ENCODE measurements at places on chromosomes 12 and 14.

GRCh38 chr12:49761677-49762467 lies 20.5 kb downstream of the TMBIM6 start:
- DNase-seq, result no peak

DNA sequence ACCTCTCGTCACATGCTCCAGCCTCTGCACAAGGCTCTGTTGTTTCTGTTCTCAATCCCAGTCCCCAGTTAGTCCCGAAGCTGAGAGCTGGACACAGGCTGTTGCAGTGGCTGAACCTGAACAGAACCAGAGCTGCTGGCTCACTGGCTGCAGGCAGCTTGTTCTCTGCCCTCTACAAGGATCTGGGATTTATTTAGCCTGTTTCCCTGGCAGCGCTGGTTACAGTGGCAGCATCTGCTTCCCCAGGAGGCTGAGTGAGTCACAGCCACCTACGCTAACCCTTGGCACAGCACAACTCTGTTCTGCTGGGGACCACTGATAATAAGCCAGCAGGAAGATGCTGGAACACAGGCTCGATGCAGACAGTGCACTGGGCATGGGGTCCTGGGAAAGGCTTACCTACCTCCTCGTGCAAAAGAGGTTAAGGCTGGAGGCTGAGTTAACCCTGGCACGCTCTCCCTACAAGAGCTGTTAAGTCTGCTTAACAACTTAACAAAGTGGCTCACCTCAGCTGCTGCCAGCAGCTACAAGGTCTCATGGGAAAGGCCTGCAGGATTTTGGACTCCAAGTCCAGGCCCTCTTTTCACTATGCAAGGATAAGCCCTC lies 299.6 kb downstream of the PCNX1 start:
- DNase-seq, result peak; percentile 86

DNA sequence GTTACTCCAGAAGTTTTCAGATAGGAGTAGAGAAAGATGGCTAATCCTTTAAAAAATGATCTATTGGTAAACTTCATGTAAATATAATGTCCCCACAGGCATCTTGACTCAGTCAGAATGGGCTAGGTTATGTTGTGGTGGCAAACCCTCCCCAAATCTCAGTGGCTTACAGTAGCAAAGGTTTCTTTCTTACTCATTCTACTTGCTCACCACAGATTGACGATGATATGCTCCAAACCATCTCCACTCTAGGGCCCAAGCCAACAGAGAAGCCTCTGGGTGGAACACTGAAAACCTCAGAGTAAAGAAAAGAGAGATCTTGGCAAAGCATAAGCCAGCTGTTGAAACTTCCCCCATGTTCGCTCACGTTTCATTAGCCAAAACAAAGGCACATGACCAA lies 146.4 kb downstream of the EMP1 start:
- DNase-seq, result no peak

- peak; percentile 81 for DNase-seq
Observed at GRCh38 chr14:29548948-29549370, 378.7 kb downstream of the PRKD1 start.

DNA sequence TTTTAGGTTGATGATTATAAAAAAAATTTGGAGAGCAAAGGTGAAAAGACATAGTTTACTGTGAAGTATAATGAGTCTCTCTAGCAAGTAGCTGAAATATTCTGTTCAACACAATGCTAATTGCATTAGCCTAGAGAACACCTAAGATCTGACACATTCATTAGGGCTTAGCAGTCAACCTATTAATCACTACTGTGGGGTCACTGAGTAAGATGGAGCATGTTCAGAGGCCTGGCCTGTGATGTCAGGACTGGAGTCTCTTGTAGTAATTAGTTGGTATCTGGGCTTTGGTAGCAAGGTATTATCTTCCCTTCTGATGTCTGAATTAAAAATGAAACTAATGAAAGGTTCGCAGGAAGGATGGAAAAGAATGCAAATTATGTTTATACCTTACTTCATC lies 112.7 kb downstream of the SLC16A7 start:
- DNase-seq, result no peak

DNA sequence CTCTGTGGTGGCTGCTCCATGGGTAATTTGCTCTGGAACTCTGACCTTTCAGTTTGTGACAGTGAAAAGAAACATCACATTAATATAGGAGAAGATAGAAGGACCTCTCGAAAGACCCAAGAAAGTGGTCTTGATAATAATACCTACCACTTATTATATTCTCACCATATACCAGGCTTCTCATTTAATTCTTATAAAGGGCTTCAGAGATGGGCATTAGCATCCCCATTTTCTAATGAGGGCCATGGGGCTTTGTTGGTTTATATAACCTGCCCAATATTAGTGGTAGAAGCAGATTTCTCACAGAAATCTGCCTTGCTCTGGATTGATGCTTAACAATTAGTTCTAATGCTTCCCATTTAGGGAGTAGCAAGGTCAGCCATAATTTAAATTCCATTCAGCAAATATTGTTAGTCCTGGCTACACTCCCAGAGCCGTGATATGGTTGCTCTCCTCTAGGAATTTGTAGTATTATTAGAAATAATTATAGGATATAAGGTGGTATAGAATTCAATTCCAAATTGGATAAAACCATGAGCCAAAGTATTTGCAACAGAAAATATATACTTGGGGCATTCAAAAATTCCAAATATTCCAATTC lies 7.4 kb upstream of the AMIGO2 start:
- no peak for DNase-seq

DNA sequence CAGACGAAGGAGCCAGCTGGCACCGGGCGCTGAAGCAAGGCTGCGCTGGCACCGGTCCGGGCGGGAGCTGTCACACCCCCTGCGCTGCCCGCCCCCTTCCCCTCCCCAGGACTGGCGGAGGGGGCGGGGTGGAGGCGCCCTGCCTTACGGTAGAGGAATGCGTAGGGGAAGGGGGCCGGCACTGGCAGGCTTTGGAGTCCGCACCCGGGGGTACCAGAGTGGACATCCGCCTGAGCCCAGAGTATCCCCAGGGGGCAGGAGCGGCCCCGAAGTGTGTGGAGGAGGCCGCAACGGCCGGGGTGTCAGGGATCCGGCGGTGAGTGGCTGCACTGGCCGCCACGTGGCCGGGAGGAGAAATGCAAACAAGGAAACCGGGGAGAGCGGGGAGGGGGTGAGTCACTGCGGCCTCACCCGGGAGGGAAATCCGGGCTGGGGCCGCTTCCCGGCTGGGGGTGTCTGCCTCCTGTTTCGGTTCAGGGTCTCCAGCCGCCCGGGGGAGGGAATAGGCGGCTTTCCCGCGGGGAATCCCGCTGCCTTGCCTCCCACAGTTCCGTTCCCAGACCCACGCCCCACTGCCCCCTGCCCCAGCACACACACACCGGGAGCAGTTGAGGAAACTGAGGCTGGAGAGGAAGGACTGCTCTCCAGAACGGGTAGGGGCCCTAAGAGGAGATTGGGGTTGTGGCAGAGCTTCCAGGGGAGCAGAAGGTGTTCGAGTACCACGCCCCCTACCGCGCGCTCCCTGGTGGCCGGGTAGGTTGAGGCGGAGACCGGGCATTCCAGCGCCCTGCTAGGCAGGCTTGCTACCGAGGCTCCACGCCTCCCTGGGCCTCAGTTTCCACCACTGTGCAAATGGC lies at the start of gene RAPGEF3:
Gene RAPGEF3, minus strand, starts transcription at position 47 of the 857 bp plus-strand sequence. CDS start 324 bp downstream, outside the sequence.
- peak; percentile 98 for DNase-seq

DNA sequence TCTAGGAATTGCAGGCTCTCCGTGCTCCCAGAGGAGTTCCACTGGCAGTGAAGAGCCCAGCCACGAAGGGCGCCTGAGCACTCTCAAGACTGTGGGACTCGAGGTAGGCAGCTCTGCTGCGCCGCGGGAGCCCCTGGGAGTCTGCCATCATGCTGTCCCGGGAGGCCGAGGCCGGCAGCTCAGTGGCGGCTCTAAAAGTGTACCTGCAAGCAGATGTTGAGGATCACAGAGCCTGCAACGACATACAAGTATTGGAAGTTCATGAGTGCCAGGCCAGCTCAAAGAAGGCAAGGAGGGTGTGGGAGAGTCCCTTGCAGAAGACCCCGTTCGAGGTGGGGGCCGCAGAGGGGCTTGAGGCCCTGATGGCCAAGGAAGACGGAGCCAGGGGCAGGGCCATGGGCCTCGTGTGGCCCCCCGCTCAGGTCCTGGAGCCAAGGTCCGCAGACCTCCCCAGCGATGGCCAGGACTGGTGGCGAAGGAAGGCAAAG lies 62.7 kb downstream of the MUCL1 start:
- no peak for DNase-seq

GRCh38 chr12:23721268-23721667 lies 228.2 kb downstream of the SOX5 start:
- no peak for DNase-seq

GRCh38 chr14:99775351-99775750 lies 17.9 kb upstream of the EML1 start:
- DNase-seq, result no peak

GRCh38 chr14:32075672-32076277 lies 1.3 kb upstream of the ARHGAP5 start:
- peak; percentile 74 for DNase-seq

DNA sequence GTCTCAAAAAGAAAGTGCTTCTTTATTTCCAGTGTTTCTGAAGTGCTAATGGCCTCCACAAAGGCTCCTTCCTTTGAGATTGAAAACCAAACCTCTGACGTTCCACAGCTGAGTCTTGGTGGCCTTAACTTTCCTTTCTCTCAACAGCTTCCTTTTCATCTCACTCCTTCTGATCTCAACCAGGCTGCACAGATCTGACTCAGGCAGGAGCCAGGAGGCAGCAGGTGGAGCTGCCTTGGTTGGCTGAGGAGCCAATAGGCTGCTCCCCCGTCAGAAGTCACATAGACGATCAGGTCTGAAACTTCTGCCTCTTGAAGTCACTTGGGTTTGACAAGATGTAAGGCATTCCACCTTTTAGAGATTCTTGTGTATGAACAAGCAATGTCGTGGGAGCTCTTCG lies 9.1 kb upstream of the KCNA5 start:
- DNase-seq, result no peak

DNA sequence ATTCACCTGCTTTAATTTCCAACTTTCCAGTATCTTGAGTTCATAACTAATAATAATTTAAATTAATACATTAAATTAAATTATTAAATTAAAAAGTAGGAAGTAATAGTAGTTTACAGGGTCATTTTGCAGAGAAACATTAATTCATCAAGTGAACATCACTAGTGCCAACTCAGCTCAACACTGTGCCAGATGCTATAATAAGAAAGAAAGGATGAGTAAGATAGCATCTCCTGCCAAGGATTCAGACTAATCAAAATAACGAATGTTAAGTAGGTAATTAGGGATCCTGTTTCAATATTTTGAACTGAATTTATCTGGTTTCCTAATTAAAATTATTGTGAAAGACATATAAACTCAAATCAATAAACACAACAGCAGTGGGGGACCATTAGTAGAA lies 596.7 kb downstream of the SLC6A15 start:
- DNase-seq, result no peak

- DNase-seq, result no peak
Observed at GRCh38 chr12:1466481-1467154, 127.8 kb downstream of the FBXL14 start.

GRCh38 chr14:69153152-69153872 lies 393 bp upstream of the DCAF5 start:
- peak; percentile 98 for DNase-seq

Measured in GM03348 (cell line).